ENCODE measurements at places on chromosomes 6 and 20.

GRCh38 chr20:53990768-53991450, 79.5 kb downstream of the BCAS1 start:
- DNase-seq: no peak

GRCh38 chr6:45949256-45949655, 66.4 kb downstream of the CLIC5 start:
- no peak for DNase-seq

DNA sequence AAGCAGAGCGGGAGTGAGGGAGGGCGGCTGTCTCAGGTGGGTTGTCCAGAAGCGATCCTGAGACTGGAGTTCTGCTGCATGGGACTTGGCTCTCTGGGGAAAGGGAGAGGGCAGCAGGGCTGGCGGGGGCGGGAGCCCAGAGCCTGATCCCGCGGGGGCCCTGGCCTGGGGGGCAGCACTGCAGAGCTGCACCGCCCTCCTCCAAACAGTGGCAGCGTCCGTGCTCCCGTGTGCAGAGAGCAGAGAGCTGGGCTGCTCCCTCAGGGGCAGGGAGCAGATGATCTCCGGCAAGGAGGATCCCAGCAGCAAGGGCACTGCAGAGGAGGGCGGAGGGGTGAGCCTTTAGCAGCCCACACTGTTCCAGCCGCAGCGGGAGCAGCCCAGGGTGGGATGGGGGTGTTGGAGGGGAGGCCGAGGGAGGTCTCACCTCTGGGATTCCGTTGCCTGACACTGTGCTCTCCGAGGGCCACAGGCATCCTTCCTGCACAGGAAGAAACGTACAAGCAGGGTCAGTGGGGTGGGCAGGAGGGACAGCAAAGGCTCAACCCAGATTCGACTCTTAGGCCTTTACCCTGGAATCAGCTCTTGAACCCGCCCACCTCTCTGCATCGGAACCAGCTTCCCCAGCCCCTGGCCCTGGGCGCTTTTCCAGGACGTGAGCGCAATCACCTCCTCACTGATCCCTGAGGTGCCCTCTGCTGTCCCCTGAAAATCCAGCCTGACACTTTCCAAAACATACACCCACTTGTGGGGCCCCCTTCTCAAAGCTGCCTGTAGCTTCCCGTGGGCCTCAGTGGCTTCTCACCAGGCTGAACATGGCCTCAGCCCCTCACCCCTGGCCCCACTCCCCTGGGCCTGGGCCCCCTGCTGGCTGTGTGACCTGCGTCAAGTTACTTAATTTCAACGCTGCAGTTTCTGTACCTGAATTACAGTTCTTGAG, 32.6 kb upstream of the ZBP1 start:
- DNase-seq: no peak

GRCh38 chr6:54010340-54011276, 100.6 kb upstream of the MLIP start:
- DNase-seq: no peak

DNA sequence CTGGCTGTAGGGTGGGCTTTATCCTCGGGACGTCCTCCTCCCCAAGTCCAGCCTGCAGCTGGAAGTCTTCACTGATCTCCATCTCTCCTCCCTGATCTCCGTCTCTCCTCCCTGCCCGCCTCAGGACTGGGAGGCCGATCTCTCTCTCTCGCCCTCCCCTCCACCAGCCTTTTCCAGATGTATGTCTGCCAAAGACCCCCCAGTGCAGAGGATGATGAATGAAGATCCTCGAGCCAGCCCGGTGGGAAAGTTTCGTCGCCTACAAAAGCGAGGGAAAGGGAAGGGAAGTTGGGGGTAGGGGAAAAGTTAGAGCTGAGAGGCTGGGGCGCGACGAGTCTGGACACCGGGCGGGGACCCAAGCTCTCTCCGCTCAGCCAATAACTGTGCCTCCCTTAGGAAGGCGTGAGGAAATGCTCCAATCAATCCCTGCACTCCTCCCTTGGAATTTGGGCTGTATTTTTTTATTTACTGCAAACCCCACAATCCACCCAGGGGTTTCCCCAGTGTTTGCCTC, 595 bp upstream of the SRF start:
- no peak for DNase-seq

DNA sequence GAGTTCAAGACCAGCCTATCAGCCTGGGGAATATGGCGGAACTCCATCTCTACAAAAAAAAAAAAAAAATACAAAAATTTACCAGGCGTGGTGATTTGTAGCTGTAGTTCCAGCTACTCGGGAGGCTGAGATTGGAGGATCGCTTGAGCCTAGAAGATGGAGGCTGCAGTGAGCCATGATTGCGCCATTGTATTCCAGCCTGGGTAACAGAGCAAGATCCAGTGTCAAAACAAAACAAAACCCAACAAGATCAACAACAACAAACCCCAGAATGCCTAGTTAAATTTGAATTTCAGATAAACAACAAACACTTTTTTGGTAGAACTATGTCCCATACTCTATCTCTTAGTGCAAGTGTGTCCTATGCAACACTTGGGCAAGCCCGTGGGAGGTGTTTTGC, 39.9 kb downstream of the SNAI1 start:
- no peak for DNase-seq

GRCh38 chr20:8646033-8646441, 422.9 kb upstream of the PLCB4 start:
- no peak for DNase-seq

Measured in NCI-H1436 (cell line).